H4 (cell line): ENCODE measurements at places on chromosomes 1 and 21. TPM values are rescaled to one million over a fixed set of nuclear protein-coding genes. Genes with fewer than 3 reads are reported as not detected.
A peak's percentile ranks its signal among the peaks of the same experiment; 100 is the strongest.

ETNK2 gene
- 18.3 and 19.1 TPM in 2 replicates for total RNA-seq

GRCh38 chr21:34642211-34643075, 26.4 kb upstream of the CLIC6 start:
- peak; percentile 78 for DNase-seq

CYP4Z1 gene
- total RNA-seq: not detected in 2 replicates

GRCh38 chr1:223695014-223695548, 17.3 kb upstream of the CAPN2 start:
- DNase-seq: no peak

- DNase-seq: no peak
These were observed 1.0 kb upstream of the PGLYRP4 start for GRCh38 chr1:153349363-153350320.

DNA sequence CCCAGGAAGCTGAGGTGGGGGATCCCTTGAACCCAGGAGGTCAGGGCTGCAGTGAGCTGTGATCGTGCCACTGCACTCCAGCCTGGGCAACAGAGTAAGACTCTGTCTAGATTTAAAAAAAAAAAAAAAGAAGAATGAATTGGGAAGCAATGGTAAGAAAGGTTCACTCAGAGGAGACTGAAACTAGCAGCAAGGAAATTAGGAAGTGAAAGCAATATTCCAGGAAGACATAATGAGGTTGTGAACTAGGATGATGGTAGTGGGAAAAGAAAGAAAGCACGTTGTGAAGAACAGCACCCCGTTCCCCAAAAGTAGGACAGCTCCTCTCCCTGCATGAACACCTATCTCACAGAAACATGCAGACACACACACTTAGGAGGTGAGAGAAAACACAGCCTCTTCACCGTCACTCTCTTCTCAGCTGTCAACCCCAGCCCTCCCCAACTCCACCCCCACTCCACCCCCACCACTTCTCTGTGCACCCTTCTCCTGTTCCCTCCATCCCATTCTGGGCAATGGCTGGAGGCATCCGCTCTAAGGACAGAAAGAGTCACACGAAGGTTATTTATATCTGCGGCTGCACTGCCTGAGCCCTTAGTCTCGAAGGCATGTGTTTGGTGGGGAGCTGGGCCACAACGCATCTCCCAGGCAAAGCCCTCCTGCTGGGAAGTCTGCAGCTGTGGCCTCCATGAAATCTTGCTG, 101.8 kb upstream of the LPGAT1 start:
- no peak for DNase-seq

DPYD gene
- total RNA-seq: 14.8 and 18.2 TPM in 2 replicates

DNA sequence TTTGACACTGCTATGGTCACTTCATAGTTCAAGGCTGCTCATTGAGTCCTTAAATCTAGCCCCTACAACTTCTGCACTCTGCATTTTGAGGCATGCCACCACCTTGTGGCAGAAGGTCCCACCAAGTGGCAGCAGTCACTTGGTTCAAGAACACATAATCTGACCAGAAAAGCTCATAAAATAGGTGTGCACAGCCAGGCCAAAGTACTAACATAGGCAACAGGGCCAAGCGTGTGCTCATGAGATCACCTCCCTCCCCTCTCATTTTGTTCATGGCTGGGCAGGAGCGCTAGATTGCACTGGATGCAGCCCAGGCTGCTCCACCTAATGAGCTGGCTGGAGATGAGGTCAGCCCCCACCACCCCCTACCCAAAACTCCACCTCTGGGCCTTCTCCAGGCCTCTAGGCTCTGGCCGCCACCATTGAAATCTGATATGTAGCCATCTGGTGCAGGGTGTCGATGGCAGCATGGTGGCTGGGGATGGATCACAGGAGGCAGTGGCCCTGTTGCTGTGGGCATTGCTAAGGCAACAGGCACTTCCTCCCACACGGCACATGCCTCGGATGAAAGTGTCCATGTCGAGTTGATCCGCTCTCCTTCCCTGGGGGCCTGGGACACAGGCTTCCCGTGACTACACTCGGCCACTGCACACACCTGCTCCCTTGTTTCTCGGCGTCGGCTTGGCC, 193.2 kb downstream of the TRABD2B start:
- DNase-seq: no peak

SLC22A15 gene
- total RNA-seq: 0.60 and 1.1 TPM in 2 replicates

DNA sequence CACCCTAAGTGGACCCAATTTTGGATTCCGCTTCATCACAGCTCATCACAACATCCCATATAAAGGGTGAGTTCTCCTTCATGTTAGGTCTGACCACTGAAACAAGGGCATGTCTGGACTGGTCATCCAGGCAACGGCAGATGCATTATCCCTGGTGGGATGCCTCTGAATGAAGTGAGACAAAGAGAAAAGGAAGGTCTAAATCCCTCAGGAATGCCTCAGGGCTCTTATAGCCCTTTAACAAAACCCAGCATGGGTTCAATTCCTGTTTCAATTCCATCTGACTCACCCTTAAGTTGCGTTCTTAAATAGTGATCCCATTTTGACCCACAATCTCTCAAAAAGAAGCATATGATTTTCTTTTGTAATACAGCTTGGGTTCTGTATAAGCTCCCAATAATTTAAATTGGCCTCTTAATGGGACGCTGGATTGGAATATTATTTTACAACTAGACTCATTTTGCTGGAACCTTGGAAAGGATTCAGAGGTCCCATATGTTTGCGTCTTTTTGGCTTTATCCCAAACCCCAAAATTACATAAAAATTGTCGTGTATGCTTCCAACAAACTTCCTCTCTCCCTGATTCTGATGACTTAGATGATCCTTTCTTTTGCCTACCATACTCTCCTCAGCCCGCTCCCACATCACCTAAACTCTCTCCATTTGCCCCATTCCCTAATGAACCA, 287.4 kb upstream of the ZP4 start:
- no peak for DNase-seq
